Umbilical cord (tissue), 2 donors: ENCODE measurements at places on chromosomes 11 and 22.

GRCh38 chr11:120302001-120302805, 22.9 kb upstream of the TLCD5 start:
- peak; percentile 23 for DNase-seq

DNA sequence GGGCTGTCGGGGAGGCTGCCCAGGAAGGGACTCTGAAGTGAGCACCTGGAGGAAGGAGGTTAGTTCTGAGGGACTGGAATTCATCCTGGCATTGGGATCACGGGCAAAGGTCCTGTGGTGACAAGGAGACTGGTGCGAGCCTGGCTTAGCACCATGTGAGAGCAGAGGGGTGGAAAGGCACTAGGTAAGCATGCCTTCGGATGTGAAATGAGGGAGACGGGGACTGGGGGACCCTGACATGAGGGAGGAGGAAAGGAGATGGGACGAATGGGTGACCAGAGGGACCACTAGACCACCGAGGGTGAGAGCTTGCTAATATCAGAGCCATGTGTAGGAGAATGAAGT, 3.1 kb upstream of the VPREB1 start:
- DNase-seq = no peak

DNA sequence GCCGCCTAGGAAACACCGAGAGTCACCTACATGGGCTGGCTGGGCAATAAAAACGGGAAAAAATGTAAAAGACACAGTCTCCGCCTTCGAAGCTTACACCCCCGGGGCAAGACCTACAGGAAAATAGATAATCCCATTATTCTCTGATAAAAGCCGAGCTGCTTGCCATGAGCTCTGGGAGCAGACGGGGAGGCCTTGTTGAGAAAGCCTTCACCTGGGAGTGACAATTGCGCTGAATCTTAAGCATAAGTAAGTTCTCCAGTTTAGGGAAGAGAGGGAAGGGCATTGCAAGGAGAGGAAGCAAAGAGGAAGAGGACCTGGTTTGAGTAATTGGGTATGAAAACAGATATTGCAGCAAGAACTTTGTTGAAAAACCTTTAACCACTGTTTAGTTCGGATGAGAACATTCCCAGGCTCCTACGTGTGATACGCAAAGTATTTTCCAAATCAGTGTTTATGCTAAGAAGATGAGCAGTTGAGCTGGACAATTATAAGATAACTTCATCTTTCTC, 813 bp upstream of the BTBD10 start:
- DNase-seq = no peak

GRCh38 chr22:48951836-48952235, 875.8 kb downstream of the BRD1 start:
- no peak for DNase-seq

DNA sequence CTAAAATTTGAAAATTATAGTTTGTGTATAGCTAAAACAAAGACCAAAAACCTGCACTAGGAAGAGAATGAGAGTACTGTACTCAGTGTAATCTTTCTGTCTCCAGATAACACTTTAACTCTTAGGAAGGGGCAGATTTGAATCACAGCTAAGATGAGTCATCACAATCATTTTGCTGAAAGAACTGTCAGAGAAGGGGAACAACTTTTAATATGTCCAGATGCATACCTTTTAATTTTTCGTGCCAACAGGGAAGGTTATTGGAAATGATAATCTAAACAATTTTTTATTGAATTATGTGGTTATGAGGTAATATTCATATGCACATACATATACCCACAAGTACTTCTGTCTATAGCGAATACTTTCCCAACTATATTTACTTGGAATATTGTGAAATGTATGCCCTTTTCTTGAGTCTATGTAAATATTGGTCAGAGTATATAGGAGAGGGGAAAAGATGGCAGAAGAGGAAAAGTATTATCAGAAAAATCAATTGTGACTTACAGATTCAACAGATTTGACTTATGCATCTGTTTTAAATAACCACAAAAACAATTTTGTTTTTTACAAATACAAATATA, 51.1 kb upstream of the MUC15 start:
- DNase-seq = peak; percentile 44

- no peak for DNase-seq
Observed at GRCh38 chr11:26493616-26494015, 78.4 kb downstream of the MUC15 start.
